ENCODE measurements at places on chromosomes 13 and 19.

GRCh38 chr19:29372091-29372415 is 153.7 kb upstream of the VSTM2B start:
- DNase-seq, result no peak

- DNase-seq, result no peak
Measured at GRCh38 chr13:20553311-20553710, 13.6 kb upstream of the IFT88 start.

- DNase-seq, result no peak
Measured at GRCh38 chr13:25059958-25060357, 36.0 kb upstream of the PABPC3 start.

DNA sequence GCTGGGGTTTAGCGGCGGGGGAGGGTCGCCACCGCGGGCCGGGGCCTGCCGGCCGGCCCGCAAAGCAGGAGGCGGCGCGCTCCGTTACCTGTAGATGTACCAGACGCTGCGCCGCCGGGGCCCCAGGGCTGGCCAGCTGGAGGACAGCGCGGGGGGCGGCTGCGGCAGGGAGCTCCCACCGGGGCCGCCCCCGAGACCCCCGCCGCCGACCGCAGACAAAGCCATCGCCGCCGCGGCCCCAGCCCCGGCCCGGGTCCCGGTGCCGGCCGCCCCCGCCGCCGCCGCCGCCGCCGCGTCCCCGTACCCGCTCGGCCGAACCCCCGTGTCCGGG is 24.8 kb downstream of the SHANK1 start:
- DNase-seq, result no peak

GRCh38 chr13:40517486-40518480 is 148.7 kb downstream of the FOXO1 start:
- no peak for DNase-seq

GRCh38 chr19:1373042-1373533 is 10.6 kb upstream of the NDUFS7 start:
- DNase-seq, result no peak

GRCh38 chr13:107216046-107216755 is 648.3 kb upstream of the ARGLU1 start:
- no peak for DNase-seq

DNA sequence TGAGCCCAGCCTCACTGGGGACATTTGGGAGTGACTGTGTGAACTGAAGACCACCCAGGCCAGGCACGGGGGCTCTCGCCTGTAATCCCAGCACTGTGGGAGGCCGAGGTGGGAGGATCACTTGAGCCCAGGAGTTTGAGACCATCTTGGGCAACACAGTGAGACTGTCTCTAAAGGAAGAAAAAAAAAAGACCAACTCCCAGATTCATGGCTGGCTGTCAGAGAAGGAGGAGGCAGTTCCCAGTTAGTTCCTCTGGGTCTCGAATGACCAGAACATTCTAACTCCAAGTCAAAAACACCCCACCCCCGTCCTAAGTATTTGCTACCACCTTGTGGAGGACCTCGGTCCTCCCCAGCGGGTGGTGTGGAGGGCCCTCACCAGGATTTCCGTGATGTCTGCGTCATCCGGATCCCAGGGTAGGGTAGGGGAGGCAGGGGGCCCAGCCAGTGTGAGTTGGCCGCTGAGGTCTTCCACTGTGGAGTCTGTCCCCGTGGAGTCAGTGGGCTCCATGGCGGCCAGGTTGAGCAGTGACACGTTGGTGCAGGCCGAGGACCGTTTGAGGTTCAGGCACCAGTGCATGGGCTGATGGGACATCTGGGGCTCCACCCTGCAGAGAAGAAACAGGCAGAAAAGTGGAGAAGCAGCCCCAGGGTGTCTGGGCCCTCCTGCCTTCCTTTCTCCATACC is 1.3 kb downstream of the TSKS start:
- no peak for DNase-seq

- DNase-seq, result no peak
Measured at GRCh38 chr13:104571161-104571892, 1505.1 kb upstream of the SLC10A2 start.

DNA sequence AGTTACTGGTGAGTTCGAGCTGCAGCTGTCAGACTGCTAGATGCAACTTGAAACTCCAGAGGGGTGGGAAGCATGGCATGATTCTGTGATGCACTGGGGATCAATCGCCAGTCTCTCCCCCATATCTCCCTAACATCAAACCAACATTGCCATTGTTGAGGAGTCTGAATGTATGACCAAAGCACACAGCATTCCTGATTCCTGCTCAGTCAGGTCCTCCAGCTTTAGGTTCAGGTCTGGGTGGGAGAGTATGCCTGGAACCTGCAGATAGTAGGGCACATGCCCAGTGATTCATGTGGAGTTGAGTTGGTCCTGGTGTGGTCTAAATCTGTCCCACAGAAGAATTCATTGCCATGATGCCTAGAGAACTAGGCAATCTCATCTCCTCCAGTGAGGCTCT is 269.1 kb downstream of the GPC5 start:
- DNase-seq, result no peak

- peak; percentile 61 for DNase-seq
Measured at GRCh38 chr19:36141039-36141927, 1.4 kb downstream of the CAPNS1 start.

DNA sequence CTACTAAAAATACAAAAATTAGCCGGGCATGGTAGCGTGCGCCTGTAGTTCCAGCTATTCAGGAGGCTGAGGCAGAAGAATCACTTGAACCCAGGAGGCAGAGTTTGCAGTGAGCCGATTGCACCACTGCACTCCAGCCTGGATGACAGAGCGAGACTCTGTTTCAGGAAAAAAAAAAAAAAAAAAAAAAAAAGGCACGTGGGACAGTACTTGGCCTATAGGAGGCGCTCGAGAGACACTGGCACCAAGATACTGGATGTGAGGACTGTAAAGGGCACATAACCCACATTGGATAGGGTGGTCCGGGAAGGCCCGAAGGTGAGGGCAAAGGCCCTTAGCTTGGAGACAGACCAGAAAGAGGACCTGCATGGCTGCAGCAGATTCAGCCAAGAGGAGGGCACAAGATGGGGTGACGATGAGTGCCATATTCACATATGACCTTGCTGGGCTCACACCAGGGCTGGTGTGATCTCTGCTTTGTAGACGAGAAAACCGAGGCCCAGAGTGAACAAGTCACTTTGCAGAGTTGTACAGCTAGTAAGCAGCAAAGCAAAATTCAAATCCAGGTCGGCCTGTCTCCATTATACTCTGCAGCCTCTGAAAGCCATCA is 89.4 kb downstream of the DPF1 start:
- peak; percentile 12 for DNase-seq

All from GM04504 (cell line).